ENCODE measurements at places on chromosomes 1 and 21.

GRCh38 chr1:93029317-93029716 is 49.8 kb upstream of the MTF2 start:
- no peak for DNase-seq

DNA sequence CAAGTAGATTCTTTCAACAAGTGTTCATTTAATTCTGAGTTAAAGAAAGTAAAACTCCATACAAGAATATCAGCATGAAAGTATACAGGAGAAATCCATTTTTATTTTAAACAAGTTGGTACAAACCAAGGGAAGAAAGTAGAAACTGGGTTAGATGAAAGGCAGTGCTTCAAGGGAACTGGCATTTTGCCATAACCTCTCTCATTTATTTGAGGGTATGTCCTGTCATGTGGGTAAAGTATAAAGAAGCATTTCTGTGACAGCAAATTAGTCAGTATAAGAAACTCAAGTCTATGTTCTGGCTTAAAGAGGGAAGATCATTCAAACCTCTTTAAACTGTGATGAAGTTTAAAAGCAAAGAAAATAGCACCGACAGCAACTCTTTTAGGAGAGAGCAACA is 32.0 kb downstream of the OLFM3 start:
- no peak for DNase-seq

DNA sequence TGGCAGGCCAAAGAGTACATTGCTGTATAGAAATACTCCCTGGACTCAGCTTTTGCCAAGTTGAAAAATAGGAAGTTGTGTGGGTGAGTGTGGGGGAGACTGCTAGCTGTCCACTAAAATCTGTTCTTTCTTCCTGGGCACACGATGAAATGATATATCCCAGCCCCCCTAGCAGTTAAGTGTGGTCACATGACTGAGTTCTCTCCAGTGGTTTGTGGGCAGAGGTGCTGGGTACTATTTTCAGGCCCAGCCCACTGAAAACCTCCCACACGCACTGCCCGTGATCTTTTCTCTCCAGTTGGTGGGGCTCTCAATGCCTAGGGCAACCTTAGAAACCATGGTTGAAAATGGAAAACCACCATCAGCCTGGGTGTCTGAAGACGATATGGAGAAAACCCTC is 119.7 kb upstream of the LMO4 start:
- no peak for DNase-seq

DNA sequence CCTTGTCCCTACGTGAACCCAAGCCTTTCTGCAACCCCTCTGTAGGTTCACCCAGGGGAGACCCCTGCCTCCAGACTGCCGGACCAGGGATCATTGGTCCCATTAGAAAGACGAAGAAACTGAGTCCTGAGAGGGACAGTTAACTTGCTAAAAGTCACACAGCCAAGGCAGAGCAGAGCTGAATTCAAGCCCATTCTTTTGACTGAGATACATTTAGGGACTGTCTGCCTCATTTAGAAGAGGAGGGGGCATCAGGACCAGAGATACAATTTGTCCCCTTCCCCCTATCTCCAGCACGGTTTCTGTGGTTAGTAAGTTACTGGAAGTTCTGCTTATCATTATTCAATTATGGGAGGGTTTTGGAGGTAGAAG is 19.1 kb downstream of the KCNQ4 start:
- DNase-seq, result no peak

DNA sequence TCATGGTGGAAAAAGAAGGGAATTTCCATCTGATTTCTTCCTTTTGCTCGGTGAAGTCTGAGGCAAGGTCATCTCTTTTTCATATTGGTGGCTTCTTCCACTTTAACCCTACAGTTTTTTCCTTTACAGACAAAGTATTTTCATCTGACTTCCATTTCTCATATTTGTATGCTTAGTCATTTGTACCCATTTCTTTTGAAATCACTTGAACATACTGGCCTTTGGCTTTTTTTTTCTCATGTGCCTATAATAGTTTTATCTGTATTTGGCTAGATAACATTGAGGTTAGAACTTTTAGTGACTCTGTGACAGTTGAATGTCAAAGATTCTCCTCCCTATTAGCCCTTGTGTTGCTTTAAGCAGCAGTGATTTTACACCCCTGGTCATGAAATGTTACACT is 27.7 kb downstream of the IL12RB2 start:
- no peak for DNase-seq

DNA sequence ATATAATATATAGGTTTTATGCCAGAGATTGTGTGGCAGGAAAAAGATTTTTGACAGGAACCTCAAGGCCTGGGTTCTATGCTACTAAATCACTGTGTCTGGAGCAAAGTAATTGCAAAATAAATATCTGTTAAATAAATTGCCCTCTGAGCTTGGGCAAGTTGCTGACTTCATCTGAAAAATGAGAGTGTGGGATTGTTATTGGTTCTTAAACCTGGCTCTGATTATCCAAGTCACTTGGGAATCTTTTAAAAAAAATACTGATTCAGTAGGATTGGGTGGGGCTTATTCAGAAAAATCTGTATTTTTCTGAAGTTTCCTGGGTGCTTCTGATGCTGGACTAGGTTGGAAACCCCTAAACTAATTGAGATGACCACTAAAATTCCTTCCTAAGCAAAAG is 174.1 kb upstream of the SGIP1 start:
- no peak for DNase-seq

- no peak for DNase-seq
Observed at GRCh38 chr1:192024881-192025280, 133.4 kb upstream of the RGS18 start.

DNA sequence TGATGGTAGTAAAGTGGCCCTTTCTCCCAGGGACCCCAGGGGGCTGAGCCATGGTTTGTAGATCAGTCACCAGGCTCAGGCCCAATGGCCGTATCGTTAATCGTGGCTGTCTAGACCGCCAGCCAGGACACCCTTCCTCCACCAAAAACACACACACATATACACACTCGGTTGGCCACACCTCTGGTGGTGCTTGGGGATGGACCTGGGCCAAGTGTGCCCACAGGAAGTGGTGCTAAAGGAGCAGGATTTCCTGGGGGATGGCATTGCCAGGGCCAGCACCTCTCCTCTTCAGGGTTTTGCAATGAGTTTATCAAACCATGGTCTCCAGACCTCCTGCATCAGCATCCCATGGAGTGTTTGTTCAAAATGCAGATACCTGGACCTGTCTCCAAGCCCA is 36.2 kb downstream of the CITED4 start:
- no peak for DNase-seq
